ENCODE measurements at places on chromosomes 7 and 10. TPM values are rescaled to one million over a fixed set of nuclear protein-coding genes. Genes with fewer than 3 reads are reported as not detected.
A peak's percentile ranks its signal among the peaks of the same experiment; 100 is the strongest.

DNA sequence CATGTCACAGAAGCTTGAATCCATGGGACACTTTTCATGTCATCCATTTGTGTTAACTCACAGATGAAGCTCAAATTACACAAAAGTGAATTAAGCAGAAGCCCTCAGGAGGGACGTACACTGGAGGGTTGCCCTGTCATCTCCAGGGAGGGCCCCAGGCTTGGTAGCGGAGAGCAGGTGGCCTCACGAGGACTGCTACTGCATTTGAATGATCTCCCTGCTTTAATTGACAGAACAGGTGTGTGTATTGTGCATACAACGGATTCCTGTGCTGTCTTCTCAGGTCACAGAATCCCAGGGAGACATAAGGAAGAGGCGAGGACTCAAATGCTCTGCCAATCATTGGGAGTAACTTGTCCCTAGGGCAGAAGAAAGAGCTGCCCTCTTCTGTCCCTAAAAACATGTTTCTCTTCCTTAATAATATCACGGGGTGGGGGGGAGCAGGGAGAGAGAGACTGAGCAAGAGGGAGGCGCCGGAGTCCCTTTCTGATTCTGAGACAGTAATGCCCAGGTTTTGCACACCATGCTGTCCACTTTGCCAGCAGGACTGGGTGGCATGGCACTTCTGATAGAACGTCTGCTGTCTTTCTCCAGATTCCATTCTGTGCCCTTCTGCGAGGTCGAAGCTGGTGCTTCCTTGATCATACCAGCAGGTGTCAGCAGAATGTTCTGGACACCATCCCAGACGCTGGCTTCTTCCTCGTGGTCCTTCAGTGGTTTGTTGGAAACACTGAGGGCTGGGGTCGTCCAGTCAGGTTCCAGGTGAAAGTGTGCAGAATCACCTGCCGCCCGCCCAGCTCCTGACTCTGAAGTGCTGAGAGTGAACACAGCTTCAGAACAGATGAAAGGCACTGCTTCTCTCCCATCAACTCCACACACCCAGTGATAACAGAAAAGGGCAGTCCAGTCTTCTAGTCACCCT, 26.2 kb upstream of the RASGEF1A start:
- peak; percentile 47 for DNase-seq

INHBA gene
- 0.19 TPM for total RNA-seq

- DNase-seq, result no peak
Observed at GRCh38 chr7:31119249-31119648, 67.1 kb downstream of the ADCYAP1R1 start.

DNA sequence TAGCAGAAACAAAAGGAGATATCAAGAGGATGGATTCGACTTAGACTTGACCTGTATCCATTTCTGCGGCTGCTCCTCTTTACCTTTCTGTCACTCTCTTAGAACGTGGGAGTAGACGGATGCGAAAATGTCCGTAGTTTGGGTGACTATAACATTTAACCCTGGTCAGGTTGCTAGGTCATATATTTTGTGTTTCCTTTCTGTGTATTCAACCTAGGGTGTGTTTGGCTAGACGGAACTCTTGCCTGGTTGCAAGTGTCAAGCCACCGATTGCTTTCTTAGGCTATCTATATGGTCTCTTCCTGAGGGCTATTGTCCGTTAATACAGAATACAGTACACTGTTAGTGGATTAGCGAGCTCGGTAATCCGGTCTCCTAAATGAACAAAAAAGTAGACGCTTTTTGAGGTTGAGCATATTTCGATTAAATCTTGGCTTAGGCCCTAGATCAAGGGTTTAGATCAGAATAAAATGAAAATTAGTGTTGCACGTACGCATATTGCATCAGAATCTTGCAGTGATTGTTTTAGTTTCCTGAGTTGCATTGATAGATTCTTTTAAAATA, 1.2 kb downstream of the PTEN start:
- DNase-seq, result no peak

DNA sequence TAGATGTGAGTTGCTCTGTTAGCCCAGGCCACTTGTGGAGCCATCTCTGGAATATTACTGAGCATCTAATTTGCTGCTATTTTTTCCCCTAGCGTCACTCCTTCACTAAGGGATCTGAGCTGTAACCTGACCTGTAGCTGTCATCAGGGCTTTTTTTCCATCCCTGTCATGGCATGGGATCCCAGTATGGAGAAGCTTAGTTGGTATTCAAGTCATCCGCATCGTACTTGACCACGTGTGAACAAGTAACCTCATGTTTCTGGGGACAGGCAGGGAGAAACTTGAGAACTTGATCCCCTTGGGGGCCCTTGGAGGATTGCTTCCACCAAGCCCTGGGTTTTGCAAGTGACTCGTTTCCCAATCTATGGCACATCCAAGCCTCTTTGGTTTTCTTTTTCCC, 474.4 kb upstream of the GALNT17 start:
- no peak for DNase-seq

GRCh38 chr10:96814264-96814663, 17.8 kb upstream of the LCOR start:
- no peak for DNase-seq

CABCOCO1 gene
- total RNA-seq, result not detected

GRCh38 chr10:118496525-118496924, 98.9 kb downstream of the PRLHR start:
- no peak for DNase-seq

GRCh38 chr10:53579773-53580172, 807.2 kb upstream of the MBL2 start:
- no peak for DNase-seq

- no peak for DNase-seq
Observed at GRCh38 chr7:30249986-30250774, 34.2 kb upstream of the ZNRF2 start.

- no peak for DNase-seq
Observed at GRCh38 chr10:73639286-73639685, 2.0 kb downstream of the MYOZ1 start.

DNA sequence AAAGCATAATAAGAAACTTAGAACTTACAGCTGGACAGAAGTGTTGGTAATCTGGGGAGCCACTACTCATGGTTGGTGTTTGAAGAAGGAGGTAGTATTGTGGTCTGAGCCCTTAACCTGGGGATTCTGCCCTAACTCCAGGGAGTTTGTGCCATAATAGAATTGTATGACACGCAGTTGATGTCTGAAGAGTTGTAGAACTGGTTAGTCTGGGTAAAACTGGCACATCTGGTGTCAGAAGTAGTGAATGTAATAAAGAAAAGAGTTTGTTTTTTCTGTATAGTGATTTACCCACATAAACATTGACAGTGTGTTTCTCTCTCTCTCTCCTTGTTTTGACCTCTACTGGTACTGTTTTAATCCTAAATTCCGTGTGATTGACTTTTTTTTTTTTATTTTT, 448.1 kb upstream of the SEMA3D start:
- DNase-seq, result no peak

ADAM12 gene
- total RNA-seq, result 1.0 TPM

DNA sequence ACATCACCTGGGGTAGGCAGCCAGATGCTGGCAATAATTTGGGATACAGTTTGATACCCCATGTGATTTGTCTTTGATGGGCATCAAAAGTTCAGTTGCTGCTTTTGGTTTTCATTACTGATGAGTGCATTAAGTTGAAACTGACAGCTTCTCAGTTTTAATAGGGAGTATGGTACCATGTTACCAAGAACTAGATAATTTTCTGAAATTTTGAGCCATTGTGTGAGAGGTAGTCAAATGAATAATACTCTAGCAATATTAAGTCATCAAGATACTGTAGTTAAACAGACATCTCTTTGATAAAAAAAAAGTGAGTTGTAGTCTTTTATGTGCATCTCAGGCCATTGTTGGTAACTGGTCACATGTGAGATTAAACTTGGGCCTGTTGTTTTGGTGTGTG, 71.5 kb downstream of the ST7 start:
- DNase-seq, result no peak

ANKRD30A gene
- not detected for total RNA-seq

DLX6 gene
- total RNA-seq, result not detected

SFTPA1 gene
- not detected for total RNA-seq

DNA sequence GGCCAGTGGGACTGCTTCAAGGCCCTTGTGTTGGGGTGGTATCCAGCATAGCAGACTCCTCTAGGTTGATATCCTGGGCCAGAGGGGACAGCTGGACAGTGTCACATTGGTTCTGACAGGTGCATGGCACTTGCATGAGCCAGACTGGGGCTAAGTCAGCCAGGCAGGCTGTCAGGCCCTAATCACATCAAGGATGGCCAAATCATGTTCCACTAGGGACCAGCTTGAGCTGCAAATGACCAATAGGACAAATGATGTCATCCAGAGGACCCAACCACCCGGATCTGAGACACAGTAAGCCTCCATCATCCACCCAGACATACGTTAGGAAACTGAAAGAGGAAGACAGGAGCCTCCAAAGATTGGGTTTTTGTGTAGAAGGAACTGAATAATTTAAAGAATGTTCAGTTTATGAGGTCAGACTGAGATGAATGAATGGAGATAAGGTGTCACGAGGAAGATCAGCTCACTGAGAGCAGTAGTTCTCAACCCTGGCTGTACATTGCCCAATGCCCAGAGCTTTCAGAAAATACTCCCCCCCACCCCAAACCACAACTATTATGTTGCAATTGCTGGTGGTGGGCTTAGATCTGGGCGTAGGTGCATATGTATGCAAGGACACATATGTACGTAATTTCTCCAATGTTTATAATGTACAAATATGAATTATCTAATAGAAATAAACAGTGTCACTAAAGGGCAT, 75.2 kb upstream of the INHBA start:
- no peak for DNase-seq

DNA sequence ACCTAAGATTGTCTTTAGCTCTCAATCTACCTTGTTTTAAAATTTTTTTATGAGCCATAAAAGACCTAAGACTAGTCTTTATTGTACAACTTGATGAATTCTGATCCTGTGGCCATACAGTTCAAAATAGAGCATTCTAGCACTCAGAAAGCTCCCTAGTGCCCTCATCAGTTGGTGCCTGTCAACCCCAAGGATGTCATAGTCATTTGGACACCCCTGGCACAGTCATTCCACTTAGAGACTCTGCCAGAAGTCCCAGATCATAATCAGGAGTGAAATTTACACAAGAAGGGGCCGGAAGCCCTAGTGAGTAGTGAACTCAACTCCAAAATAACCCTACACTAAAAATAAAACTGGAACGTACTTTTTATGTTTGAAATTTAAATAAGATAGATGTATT, 80.0 kb upstream of the INSIG1 start:
- no peak for DNase-seq

- no peak for DNase-seq
Observed at GRCh38 chr10:100970914-100971811, 1.9 kb downstream of the SEMA4G start.

Measured in activated T-cell treated with anti-CD3 and anti-CD28 coated beads, Interleukin-2, amount 50 U/mL, for 72 hours (primary cell).